ENCODE measurements at places on chromosomes 2 and 18.

DNA sequence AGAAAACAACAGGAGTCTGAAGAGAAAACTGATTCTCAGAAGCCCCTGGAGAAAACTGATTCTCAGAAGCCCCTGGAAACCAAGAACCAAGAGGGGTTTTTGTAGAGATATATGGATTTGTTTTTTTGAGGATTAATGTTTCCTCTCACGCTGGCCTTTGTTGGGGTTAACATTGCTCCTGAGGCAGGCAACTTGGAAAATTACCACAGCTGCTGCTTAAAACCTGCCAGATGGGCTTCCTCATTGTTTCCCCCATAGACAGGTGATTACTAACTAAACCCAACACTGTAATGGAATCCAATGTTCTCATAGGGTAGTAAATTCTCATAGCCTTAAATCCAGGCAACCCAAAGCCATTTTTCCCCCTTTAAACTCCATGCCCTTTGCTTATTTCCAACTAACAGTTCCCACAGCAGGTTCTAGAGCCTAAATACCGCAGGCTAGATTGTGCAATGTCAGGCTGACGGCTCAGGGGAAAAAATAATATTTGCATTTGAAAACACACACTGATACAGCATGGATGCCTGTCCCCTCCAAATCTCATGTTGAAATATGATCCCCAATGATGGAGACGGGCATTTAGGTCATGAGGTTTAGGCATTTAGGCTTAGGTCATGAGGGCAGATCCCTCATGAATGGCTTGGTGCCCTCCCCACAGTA, 272.3 kb upstream of the PKDCC start:
- DNase-seq = no peak

GRCh38 chr2:129772190-129772579, 207.3 kb upstream of the RAB6C start:
- no peak for DNase-seq

GRCh38 chr2:136297994-136298393, 180.0 kb upstream of the CXCR4 start:
- no peak for DNase-seq

DNA sequence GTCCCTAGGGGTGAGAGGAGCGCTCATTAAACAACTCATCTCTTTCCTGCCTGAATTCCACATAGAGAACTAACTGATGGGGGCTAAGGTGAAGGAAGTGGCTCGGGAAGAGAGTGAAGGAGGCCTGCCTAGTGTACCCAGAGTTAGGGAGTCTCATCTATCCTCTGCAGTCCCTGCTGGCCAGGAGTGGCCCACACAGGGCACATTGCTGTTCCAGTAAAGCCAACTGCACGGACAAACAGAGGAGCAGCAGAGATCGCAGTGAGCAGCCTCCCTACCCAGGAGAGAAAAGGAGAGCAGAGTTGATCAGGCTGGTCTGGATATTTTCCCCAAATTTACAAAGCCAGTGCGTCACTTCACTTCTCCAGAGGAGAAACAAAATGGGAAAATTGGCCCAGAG, 16.9 kb upstream of the FN1 start:
- DNase-seq = no peak

DNA sequence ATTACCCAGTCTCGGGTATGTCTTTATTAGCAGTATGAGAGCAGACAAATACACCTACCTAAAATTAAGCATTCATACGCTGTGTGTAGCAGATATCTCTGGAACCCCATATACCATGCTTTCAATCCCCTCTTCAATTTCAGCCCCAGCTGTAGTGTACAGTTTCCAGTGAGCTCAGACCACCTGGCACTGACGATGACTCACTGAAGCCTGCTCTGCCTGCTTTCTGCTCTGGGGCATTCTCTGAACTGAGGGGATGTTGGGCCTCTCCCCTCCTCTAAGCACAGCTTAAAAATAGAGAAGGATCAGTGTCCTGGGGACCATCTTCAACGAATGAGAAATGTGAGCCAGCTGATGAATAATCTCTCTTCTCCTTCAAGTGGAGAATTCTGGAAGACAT, 8.7 kb upstream of the CCL20 start:
- DNase-seq = no peak

DNA sequence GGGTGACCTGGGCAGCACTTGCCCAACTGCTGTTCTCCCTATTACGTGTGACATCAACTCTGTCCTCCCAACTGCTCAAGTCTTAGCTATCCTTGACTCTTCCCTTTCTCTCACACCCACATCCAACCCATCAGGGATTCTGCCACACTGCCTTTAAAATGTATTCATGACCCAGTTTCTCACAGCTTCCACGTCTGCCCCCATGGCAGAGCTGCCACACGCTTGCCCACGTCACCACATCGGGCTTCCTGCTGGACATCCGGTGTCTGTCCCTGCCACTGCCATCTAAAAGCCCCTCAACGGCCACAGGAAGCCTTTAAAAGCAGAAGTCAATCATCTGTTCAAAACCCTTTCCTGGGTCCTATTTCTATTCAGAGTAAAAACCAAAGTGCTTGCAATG, 233.1 kb upstream of the POU3F3 start:
- no peak for DNase-seq

DNA sequence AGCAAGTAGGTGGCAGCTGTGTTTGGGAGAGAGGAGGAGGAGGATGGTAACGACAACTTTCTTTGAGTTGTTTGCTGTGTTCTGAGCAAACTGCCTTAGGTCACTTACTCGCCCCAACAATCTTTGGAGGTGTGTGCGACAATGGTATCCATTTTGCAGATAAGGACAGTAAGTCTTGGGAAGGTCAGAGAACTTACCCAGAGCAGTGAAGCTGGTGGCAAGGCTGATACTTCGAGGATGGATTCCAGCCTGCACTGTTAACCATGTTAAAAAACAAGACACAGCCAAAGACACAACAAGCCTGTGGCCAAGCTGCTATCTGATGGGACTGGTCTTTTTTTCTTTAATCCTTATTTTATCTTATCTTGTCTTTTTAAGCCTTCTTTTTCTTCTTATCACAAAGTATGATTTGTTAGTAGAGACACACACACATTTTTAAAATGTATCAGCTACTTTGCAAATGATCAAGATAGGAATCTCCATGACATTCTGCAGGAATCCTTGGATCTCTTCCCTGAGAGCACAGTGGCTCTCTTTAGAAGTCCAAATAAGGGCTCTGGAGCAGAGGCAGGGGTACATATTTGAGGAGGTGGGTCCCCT, 27.9 kb downstream of the CNDP1 start:
- DNase-seq = no peak
